Activated naive CD4-positive, alpha-beta T cell treated with anti-CD3 and anti-CD28 coated beads, Interleukin-2, amount 50 U/mL, for 72 hours (primary cell): ENCODE measurements at places on chromosomes 6 and 20. TPM values are rescaled to one million over a fixed set of nuclear protein-coding genes. Genes with fewer than 3 reads are reported as not detected.

The C20orf144 gene
- total RNA-seq: 0.23 TPM

The PAX1 gene
- total RNA-seq: not detected

- DNase-seq: no peak
Measured at GRCh38 chr6:96675597-96675996, 112.7 kb downstream of the FHL5 start.

The SDC4 gene
- 33.0 TPM for total RNA-seq

- no peak for DNase-seq
Measured at GRCh38 chr6:42627044-42627443, 63.2 kb downstream of the UBR2 start.

- DNase-seq: no peak
Measured at GRCh38 chr6:84278321-84278998, 51.0 kb upstream of the CEP162 start.

DNA sequence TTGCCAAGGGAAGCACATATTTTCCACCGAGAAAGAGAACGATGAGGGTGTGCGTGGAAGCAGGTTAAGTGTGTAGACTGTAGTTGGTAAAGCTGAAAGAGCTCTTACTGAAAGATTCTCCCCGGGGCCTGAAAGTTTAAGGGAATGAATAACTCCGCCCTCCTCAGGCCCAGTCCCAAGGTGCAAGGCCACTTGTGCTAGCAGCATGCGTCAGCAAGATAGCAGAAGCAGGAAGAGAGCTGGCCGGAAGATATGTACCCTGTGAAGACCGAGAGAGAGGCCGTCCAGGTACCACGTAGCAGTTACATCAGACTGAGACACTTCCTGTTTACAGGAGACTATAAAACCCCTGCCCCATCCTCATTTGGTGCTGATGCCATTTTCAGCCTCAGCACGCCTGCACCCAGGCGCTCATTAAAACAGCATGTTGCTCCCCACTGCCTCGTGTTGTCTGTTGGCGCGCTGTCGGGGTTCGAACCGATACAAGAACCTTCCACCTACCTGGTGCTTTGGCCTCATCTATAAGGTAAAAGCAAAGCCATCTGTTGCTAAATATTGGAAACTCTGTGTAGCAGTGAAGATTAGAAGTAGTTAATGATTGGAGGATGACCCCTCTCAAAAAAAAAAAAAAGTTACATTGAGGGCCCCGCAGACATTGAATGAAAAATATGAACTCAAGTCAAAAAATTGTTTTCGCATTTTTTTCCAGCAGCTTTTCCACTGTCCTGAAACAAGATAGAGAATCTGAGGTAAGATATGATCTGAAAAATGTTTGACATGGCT is 18.6 kb upstream of the FAM135A start:
- DNase-seq: no peak

DNA sequence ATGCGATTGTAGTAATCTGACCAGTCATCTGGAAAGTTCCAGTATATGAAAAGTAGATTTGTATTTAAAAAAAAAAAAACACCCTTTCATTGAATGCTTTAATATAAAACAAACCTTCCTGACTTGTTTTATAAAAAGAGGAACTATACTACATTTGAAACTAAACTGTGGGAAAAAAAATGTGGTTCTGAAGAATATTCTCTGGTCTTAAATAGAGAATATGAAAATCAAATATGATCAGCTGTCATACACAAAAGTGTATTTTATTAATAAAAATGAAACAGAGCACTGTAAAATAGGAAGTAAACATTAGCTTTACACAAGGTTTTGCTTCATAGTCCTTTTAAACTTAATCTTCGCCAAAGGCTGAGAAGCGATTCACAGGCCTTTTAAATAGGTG is 25.3 kb upstream of the CD83 start:
- no peak for DNase-seq

- DNase-seq: no peak
Measured at GRCh38 chr6:62971976-62972658, 239.2 kb upstream of the FKBP1C start.

- no peak for DNase-seq
Measured at GRCh38 chr6:9334979-9335378, 899.6 kb upstream of the SLC35B3 start.

The CCN5 gene
- total RNA-seq: not detected

The GTSF1L gene
- total RNA-seq: 0.39 TPM
